Activated T-cell treated with anti-CD3 and anti-CD28 coated beads, Interleukin-2, amount 50 U/mL, for 48 hours (primary cell): ENCODE measurements at places on chromosomes 1 and 21.

- no peak for DNase-seq
Observed at GRCh38 chr1:107525145-107525544, 384.3 kb downstream of the NTNG1 start.

DNA sequence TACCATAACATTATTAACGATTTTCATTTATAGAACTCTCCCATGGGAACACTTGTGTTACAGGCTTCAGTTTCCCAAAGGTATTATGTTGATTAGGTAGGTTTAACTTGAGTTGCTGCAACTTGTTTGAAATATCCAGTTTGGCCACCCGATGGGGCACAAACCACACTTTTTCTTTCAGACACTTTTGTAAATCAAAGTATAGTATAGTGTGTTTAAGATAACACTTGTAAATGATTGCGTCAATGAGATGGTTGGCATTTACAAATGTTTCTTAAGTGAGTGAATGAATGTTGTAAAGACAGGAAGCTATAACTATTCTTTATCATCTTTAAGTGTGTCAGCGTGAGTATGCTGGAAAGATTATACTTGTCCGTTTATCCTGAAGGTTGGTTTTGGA is 4.3 kb downstream of the XPR1 start:
- no peak for DNase-seq

DNA sequence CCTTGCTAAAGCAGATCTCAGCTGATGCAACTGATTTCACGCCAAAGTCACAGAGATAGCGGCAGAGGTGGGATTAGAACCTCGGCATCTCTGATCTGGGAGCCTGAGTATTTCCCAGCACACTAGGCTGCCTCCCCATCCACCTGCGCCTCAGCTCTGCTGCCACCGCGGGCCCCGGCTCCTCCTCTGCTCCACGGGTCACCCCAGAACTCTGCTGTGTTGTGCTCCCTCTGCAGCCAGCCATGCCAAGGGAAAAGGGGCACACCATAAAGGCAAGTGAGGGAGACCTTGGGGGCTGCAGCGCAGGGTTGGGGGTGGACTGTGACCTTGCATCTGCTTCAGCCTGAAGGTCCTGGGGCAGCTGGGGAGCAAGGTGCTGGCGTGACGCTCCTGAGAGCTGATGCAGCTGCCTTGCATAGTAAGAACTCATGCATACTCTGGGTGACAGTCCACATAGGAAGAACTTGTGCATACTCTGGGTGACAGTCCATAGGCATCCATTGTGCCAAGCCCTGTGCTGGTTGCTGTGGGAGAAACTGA is 68.7 kb downstream of the MAN1C1 start:
- no peak for DNase-seq

GRCh38 chr1:203090421-203091198 is 4.8 kb upstream of the MYOG start:
- DNase-seq: no peak

DNA sequence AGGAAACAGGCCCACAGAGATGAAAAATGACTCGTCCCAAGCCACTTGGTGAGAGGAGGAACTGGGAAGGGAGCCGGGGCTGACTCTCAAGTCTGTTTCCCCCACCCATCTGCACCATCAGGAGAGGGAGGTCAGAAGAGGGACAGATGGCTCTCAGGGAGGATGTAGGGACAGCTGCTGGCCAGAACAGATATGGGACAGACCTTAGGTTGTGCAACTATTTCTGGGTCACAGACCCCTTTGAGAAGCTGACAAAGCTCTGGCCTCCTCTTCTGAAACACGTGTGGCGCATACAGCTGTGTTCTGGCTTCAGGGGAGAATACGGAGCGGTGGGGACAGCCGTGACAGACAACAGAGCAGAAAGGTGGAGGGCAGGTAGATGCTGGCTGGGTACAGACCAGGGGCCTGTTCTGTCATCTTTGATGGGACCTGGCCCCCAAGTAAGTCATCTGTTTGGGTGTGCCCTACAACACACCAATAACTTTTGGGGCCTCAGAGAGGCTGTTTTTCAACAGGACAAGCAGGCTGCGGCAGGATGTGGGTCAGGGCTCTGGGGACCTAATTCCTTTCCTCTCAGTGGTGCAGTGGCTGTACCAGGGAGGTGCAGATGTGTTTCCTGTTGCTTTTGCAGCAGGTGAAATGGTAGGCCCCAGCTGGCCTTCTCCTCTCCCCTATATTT is 7.3 kb downstream of the SH3BGRL3 start:
- DNase-seq: peak; percentile 76

- no peak for DNase-seq
Observed at GRCh38 chr1:248710305-248710900, 7.8 kb upstream of the OR14I1 start.

DNA sequence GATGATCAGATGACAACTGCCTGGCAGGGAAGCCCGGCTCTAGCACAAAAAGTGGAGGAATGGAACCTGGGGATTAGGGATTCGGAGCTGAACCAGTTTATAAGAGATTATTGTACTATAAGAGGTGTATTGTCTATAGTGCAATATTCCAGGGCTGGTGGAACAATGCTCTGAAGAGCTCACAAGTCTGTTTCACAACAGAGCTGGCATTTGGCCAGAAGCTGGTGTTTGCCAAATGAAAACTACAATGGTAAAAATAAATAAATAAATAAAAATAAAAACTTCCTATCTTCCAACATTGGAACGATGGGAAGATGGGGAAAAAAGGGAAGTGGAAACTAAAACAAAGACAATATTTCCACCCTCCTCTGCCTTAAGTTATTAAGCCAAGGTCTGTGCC is 73.5 kb downstream of the CHODL start:
- no peak for DNase-seq

DNA sequence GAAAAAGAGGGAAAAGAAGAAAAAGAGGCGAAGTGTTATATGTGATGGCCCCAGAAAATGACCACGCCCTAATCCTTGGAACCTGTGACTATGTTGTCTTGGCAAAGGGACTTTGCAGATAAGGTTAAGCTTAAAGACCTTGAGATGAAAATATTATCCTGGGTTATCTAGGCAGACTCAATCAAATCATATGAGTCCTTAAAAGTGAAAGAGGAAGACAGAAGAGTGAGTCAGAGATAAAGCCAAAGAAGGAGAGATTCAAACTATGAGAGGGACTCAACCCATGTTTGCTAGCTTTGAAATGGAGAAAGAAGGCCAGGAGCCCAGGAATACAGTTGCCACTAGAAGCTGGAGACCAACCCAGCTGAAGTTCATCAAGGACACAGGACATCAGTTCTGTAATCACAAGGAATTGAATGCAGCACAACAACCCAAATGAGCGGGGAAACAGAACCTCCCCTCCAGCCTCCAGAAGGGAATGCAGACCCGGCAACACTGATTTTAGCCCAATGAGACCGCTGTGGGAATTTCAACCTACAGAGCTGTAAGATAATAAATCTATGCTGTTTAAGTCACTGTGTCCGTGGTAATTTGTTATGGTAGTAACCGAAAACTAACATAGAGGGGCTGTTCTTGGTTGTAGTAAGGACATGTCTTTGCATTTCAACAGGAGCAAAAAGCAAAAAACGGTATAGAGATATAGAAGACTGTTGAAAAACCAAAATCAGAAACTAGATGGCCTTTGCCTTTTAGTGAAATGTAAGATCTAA is 4.2 kb upstream of the RGS8 start:
- DNase-seq: no peak

- DNase-seq: no peak
Observed at GRCh38 chr1:20183616-20184271, 2.2 kb upstream of the UBXN10 start.

DNA sequence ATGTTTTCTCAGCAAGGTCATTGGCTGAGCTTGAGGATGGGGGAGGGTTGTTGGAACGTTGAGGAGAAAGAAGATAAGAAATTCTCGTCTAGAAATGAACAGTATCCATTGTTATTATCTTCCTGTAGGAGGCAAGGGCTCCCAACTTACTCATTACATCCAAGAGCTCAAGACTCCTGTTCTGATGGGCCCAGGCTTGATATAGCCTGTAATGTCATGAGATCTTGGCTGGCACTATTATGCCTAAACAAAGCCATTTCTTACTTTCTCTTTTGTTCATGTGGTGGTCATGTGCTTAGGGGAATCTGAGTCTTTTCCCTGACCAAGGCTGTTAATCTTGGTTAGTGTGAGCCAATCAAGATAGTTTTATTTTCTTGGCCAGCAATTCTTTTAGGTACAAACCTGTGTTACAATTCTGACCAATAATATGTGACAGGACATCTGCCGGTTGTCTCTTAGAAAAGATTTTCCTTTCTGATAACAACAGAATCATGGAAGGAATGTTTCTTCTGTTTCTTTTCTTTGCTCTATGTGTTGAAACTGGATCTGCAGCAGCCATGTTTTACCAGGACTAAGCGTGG is 15.2 kb upstream of the IGSF3 start:
- DNase-seq: no peak

DNA sequence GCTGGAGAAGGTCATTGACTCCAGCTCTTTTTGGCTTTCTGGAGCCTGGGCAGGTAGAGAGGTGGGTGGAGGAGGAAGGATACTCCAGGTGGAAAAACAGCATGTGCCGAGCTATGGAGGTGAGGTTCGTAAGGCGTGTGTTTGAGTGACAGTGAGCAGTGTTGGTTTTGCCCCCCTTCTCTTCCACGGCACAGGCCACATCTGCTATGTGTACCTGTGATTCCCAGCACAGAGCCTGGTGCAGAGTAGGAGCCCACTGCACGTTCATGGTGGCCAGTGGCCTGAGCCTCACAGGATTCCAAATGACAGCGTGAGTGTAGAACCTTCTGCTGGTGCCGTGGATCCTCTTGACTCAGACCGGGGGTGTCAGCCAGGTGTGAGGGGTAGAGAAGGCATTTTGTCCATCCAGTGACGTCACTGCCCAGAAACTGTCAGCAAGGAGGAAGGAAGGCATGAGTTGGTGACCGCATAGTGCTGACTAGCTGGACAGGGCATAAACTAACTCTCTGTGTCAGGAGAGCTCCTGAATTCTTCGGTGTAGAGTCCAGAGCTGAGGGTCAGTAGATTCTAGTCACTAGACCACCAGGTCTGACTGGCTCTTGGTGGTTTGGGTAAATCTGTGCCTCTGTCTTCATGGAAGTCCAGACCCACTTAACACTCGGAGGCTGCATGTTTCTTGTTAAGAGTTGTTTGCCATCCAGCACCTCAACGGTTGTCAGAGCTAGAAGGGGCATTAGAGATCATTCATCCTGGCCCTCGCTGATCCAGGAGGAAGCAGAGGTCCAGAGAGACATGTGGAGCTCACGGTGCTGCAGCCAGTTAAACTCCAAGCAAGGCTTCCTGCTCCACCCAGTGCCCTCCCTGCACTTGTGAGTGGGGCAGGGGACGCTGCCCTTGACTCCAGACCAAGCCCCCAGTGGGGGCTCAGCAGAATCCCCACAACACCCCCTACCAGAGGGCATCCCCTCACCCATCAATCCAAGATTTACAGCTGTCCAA is 3.8 kb downstream of the QSOX1 start:
- DNase-seq: no peak

DNA sequence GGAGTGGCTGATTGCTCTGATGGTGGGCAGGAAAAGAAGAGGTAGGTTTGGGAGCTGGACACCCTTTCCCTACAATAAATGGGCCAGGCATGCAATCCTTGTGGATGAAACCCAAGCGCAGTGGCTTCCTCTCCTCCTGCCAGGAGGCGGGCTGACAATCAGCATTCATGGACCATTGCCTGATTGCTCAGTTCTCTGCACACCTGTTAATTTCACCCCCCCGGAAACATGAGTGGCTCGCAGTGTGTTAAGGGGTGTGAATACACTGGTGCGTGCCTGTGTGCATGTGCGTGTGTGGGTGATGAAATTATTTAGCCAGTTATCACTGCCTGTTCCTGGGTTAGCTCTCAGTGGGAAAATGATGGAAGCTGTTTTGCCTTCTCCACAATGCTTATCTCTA is 310.7 kb downstream of the PCP4 start:
- no peak for DNase-seq

GRCh38 chr1:157302724-157303123 is 164.5 kb upstream of the ETV3 start:
- no peak for DNase-seq

GRCh38 chr1:201019321-201019977 is 4.1 kb downstream of the KIF21B start:
- peak; percentile 90 for DNase-seq

DNA sequence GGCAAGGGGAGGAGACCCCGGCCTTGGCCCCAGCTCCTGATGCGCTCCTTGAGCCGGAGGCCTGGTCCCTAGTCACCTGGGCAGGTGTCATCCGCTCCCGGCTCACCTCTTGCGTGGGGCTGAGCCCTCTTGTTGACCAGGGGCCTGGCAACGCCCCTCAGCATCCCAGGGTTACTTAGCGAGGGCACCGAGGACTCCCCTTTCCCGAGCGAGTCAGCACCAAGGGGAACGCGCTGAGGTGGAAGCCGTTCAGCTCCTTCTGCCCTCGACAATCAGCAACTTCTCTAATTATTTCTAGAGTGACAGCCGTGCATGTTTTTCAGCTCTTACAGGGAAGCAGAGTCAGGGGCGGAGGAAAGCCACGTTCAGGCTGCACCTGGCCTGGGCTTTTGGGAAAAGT is 522 bp downstream of the SLC45A1 start:
- DNase-seq: no peak

GRCh38 chr1:53511933-53512806 is 53.0 kb downstream of the DMRTB1 start:
- DNase-seq: no peak

GRCh38 chr1:106791041-106791440 is 265.4 kb upstream of the PRMT6 start:
- no peak for DNase-seq

- no peak for DNase-seq
Observed at GRCh38 chr1:215517441-215517891, 49.6 kb upstream of the KCTD3 start.

- no peak for DNase-seq
Observed at GRCh38 chr1:243474136-243474881, 218.5 kb downstream of the SDCCAG8 start.

GRCh38 chr1:164748253-164748899 is 189.4 kb downstream of the PBX1 start:
- DNase-seq: no peak

- no peak for DNase-seq
Observed at GRCh38 chr1:207243442-207244408, 77.8 kb upstream of the CD55 start.

- no peak for DNase-seq
Observed at GRCh38 chr1:237012788-237013383, 8.6 kb upstream of the MT1HL1 start.

DNA sequence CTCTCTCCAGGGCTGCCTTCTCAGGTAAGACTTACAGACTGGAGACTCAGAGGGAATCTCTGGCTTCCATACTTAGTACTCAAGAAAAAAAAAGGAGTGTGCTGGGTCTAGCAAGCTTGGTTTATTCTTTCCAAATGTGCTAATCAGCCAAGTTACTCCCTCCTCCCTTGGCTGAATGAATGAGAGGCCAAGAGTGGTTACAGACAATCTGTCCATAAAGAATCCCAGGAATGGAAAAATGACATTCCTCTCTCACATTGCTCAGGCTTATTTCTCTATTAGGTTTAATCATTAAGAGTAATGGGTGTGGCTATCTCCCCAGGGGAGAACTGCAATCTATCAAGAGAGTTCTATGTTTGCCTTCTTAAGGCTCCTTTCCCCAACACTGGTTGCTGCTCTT is 547.3 kb upstream of the PLXNA2 start:
- no peak for DNase-seq

DNA sequence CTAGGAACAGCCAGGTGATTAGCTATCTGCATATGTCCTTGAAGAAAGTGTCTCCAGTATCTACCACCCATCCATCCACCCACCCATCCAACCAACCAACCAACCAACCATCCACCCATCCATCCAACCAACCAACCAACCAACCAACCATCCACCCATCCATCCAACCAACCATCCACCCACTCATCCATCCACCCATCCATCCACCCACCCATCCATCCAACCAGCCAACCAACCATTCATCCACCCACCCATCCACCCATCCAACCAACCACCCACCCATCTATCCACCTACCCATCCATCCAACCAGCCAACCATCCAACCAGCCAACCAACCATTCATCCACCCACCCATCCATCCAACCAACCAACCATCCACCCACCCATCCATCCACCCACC is 12.1 kb downstream of the C21orf58 start:
- DNase-seq: no peak
